Activated CD4-positive, alpha-beta T cell treated with anti-CD3 and anti-CD28 coated beads, Interleukin-2, amount 50 U/mL, for 16 hours (primary cell): ENCODE measurements at places on chromosomes 16 and 17.

- DNase-seq = peak; percentile 36
Observed at GRCh38 chr16:69133373-69133954, 1.0 kb downstream of the UTP4 start.

GRCh38 chr16:87965417-87965816, 14.2 kb downstream of the BANP start:
- no peak for DNase-seq

GRCh38 chr17:50272711-50273653, 1.3 kb upstream of the TMEM92 start:
- DNase-seq = peak; percentile 35

- no peak for DNase-seq
Observed at GRCh38 chr17:57810721-57811637, 38.9 kb downstream of the MRPS23 start.

DNA sequence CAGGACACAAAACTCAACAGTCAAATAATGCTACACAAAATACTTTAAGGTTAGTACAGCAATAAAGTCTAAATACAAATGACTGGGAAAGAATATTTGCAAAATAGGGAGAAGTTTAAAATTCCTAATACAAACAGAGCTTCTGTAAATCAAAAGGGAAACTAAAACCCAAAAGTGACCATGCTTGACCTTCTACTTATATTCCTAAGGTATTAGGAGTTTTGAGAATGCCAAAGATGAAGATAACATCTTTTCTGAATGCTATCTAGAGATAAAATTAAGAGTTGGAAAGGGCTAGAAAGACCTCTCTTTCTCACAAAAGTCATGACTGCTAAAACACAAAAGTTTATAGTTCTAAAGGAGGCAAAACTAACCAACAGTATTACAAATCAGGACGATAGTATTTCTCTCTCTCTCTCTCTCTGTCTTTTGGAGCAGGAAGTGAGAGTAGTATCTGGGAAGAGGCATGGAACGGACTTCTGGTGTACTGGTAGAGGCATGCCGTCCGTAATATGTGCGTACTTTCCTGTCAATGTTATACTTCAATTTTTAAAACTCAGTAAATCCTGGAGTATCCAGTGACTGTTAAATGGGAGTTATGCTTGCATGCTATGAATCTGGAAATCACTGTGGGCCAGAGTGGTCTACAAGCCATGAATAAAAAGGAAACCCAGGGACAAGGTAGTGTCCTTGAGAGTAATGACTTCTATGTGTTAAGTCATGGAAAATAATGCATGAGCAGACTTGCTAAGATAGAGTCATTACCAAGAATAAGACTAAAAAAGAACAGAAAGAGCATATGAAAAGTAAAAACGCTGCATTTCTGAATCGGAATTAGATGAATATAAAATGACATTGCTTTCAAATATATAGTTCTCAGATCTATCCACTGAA, 49.7 kb upstream of the ANKFY1 start:
- DNase-seq = no peak

- no peak for DNase-seq
Observed at GRCh38 chr17:49277638-49278037, 47.1 kb upstream of the PHOSPHO1 start.

GRCh38 chr16:78108451-78108850, 9.0 kb downstream of the WWOX start:
- no peak for DNase-seq

GRCh38 chr16:860891-861290, 60.4 kb upstream of the GNG13 start:
- DNase-seq = no peak

DNA sequence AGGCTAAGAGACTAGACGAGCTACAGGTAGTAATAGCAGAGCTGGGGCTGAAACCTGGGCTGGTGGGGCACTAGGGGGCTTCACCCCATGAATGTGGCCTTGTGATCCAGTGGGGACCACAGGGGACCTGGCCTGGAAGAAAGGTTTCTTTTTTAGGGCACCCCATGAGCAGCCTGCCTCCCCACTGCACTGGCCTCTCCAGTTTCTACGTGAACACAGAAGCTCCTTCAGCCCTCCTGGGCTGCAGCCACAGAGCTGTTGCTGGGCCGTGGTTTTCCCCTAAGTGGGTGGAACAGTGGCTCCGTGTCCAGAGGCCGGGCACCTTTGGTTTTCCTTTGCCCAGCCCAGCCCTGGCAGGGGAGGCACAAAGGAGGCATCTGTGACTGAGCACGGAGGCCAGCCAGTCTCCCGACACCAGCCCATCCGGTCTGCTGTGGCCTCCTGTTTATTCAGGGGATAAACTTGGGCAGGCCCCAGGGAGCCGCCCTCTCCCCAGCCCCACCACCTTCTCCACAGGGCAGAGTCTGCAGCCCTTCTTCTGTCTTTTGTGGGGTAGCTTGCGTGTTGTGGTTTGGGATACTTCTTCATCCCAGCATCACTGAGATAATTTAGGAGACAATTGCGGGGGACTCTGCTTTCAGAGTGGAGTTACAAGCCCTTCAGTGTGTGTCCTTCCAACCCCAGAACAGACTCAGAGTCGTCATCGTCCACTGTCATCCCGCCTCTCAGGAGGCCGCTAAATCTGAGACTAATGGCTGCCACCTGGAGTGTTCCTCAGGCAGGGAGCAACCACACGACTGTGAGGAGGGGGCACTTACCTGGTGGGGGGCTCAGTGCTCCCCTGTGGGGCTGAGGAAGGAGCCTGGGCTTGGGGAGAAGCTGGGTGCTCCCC, 85.3 kb downstream of the RAB11FIP4 start:
- no peak for DNase-seq

DNA sequence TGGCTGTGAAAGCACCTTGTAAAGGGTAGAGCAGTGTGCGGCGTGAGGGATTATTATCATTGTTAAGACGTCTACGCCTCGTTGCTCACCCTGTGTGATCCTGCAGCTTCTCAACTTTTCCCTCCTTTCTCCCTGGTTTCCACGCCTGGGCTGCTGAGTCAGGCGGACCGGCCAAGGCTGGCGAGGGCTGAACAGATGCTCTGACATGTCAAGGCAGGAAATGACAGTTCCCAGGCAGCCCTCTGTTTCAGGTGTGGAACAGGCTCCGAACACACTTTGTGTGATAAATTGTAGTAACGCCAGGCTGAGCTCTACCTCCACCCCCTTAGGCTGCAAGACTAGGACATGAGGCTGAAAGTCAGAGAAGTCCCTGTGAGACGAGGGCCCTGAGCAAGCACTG, 46.0 kb upstream of the TBX2 start:
- DNase-seq = no peak
